ENCODE measurements at places on chromosomes 1 and 21.

DNA sequence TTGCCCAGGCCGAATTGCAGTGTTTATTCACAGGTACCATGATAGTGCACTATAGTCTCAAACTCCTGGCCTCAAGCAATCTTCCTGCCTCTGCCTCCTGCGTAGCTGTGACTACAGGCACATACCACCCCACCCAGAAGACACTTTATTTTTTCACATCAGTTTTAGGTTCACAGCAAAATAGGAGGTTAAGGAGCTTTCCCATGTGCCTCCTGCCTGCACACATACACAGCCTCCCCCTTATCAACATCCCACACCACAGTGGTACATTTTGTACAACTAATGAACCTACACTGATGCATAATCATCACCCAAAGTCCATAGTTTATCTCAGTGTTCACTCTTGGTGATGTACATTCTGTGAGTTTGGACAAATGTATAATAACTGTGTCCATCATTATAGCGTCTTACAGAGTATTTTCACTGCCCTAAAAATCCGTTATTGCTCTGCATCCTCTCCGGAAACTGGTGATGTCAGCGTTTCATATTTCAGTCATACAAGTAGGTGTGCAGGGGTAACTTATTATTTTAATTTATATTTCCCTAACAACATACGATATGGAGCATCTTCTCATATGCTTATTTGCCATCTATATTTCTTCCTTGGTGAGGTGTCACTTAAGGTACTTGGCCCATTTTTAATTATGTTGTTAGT lies 23.2 kb downstream of the OR13G1 start:
- no peak for DNase-seq

DNA sequence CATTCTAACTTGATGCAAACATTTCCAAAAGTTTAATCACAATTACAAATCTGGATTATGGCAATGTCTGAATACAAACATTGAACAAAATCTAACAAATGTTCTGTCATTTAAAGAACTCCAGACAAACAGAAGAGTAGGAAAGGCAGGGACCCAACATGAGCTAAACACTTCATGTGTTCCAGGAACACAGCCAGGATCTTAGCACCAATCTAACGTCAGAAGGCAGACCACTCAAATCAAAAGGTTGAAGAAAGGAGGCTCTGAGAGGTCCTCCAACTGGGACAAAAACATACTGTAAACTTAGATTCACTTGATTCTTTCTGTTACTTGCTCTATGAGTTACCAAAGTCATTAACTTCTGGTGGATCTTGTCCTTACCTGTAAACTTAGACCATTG lies 374.0 kb downstream of the NEGR1 start:
- DNase-seq: no peak

GRCh38 chr1:115425442-115425841 lies 87.4 kb upstream of the NGF start:
- no peak for DNase-seq

DNA sequence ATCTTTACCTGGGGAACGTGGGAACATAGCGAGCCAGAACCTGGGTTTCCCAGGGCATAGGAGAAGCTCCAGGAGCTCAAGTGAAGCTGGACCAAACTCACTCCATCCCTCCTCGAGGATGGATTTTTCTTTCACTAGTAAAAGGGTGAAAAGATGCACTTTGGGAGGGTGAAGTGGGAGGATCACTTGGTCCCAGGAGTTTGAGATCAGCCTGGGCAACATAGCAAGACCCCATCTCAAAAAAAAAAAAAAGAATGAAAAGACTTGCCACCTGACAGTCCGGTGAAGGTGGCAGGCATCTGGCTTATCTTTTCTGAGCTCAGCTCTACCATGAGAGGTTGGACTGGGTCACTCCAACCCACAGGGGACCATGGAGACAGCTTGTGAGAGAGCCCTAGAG lies 42.3 kb downstream of the CHAF1B start:
- no peak for DNase-seq

- no peak for DNase-seq
These were observed 14.0 kb downstream of the ZNF644 start for GRCh38 chr1:91007827-91008226.

DNA sequence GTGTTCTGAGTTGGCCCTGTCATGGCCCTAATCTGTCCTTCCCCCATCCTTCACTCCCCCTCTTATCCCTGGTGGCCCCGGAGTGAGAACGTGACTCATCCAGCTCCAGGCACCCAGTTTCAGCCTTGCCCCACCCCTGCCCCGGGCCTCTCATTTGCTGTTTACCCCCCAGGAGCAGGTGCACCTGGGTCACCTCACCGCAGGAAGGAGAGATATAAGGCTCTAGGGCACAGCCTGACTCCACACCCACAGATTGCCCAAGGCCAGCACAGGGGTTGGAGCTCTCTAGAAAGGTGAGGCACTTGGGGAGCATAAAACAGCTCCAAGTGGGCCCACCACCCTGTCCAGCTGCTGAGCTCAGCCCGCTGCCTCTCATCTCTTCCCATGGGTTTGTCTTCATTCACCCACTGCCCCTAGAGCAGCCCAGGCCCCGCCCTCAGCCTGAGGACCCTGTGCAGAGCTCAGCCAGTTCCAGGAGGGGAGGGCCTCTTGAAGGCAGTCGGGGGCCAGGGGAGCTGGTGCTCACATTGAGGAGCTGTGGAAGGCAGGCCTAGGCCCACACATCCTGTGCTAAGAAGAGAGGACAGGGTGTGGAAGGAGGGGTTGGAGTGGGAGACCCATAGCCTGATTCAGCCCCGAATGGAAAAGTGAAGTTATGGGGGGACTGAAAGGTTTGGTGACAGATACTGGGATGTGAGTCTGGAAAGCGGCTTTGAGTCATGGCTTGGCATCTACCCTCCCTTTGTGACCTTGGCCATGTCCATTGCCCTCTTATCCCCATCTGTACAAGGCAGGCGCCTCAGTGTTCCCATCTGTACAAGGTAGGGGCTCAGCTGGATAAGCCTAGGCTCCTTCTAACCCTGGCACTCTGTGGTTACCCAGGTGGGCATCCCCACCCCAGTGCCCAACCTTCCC lies 16.1 kb upstream of the GPR37L1 start:
- DNase-seq: no peak

DNA sequence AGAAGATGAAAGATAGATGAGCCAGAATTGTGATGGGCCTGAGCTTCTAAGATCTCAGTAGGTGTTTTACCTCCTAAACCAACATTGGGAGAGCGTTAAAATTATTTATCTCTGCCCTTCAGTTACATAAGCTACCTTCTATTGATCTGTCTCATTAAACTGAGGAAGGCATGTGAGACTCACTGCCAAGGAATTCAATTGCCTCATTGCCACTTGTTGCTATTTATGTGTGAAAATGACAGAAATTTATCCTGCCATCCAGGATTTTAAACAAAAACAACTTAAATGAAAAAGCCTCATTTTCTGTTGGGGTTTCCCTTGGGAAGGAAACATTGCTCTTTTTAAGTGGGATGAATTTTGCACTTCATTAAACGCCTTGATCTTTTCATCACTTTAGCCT lies 78.7 kb upstream of the RUNX1 start:
- DNase-seq: no peak

DNA sequence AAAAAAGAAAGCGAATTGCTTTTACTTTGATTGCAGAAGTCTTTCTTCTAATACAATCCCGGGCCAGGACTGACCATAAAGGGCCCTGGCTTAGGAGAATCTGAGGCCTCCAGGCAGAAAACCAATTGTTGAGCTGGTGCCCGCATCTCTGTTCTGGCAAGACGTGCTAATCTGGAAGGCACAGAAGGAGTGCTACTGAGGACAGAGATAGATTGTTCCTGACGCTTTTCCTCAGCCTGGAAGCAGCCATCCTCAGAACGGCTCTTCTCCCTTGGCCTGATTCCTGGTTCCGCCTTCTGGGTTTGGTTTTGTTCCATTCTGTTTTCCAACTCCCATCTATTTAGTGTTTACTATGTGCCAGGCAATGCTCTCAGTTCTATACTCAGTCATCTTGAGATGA lies 44.8 kb upstream of the SPOCD1 start:
- DNase-seq: no peak
